Stimulated activated CD8-positive, alpha-beta memory T cell treated with anti-CD3 and anti-CD28 coated beads, Interleukin-4, amount 100 ng/mL, for 1 hour (primary cell): ENCODE measurements at places on chromosomes 1 and 21.

- no peak for DNase-seq
These were observed 787.0 kb upstream of the B3GALT2 start for GRCh38 chr1:193973428-193973827.

DNA sequence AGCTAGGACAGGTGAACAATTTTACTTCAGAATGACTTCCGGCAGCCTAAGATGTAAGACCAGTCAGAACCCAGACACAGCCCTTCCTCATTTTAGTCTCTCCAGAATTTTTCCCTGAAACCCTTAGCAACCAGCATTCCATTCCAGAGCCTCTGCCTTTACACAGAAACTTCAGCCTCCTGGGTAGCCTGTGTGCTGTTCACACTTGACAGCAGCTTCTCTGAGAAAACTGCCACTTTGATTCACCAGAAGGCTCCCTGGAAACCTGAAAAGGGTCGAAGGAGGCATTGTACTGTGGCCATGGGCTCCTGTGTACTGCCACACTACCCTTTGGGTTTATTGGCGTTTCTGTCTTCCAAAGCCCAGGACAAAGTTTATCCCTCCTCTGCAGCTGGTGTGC lies 17.4 kb downstream of the HYI start:
- DNase-seq = no peak

DNA sequence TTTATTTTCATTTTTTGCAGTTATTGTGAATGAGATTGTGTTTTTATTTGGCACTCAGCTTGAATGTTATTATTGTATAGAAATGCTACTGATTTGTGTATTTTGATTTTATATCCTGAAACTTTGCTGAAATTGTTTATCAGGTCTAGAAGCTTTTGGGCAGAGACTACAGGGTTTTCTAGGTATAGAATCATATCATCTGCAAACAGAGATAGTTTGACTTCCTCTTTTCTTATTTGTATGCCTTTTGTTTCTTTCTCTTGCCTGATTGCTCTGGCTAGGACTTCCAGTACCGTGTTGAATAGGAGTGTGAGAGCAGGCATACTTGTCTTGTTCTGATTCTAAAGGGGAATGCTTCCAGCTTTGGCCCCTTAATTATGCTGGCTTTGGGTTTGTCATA lies 27.3 kb downstream of the ZNF691 start:
- DNase-seq = no peak

DNA sequence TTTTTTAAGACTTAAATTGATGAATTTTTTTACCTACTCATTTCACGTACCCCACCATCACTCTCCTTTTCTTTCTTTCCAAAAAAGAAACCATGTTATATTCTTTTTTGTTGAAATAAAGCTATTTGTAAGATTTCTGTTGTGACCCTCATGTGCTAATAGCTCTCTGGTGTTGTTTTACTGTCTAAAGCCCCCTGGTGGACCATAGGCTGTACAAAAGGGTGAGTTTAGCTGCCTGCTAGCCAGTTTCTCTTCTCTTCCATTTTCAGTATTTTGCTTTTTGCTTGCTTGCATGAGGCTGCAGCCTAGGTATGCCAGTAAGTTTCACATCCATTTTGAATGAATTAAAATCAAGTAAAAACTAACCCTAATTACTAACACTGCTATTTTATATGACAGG lies 15.6 kb upstream of the VAMP3 start:
- DNase-seq = no peak

DNA sequence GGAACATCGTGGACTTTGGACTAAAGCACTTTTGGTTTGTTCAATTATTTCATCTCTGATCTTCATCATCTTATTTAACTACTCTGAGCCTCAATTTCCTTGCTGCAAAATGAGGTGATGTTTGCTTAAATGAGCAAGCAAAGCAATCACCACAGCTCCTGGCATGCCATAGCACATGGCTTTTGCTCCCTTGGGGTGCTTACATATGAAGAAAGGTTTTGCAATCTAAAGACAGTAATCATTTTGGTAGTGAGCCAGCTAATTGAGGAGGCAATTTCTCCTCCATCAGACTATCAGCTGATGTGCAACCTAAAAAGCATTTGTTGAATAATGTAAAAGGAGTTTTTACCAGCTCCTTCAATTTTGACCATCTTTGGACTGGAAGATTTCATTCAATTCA lies 68.8 kb upstream of the KCNJ15 start:
- DNase-seq = no peak

DNA sequence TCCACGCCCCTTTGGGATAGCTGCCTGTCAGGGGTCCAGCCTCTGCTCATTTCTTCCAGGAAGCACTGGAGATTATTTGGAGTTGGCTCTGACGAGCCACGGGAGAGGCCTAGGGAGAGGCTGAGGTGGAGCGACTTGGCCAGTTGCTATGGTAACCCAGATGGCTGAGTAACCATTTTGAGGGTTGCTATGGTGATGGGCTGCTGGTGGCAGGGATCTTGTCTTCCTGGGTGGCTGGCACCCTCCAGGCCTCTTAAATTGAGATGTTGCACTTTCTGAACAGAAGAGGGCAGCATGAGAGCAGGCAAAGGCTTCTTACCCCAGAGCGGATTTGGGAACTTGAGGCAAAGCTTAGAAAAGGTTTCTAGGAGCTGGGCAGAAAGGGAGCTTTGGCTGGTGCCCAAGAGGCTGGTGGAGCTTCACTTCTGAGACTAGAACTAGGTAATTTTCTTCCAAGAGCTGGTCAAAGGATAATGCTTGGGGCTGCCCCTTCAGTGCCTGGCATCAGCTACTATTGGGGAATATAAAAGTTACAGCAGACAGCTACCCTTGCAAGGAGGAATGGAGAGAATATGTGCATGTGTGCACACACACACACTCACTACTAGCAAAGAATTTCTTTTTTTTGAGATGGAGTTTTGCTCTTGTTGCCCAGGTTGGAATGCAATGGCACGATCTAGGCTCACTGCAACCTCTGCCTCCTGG lies 72.5 kb downstream of the NDUFS5 start:
- no peak for DNase-seq

DNA sequence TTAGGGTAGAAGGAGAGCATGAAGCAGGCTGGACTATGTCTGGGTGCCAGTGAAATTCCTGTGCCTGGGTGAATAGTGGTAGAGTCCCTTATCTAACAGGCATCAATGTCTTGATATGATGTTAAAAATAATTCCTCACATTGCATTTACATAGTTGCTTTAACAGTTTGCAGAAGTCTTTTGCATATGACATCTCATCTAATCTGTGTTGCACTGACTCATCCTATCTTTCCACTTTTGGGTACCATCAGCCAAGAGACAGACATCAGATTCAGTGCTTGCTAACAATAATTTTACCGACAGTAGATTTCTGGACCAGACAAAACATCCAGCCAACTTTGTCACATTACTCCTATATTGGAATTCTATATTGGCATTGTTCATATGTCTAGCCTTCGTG lies 92.5 kb downstream of the WDR64 start:
- no peak for DNase-seq

- no peak for DNase-seq
These were observed 34.2 kb downstream of the GJA5 start for GRCh38 chr1:147726168-147726567.

DNA sequence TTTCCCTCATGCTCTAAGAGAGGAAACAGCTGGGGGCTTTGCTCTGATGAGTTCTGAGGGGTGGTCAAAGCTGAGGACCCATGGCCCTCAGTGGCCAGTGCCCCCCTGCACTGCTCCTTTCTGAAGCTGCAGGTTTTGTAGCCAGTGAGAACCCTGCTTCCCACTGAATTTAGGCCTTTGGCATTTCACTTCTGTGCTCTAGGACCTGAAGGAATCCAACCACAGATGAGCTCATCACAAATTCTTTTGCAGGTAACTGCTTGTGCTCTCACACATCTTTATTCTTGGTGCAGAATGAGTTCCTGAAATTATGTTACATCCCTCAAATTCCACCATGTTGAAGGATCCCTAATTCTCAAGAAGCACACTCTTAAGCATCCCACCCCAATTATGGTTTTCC lies 248.7 kb upstream of the IRF2BP2 start:
- no peak for DNase-seq

- DNase-seq = peak; percentile 72
These were observed 12.3 kb downstream of the TNFRSF1B start for GRCh38 chr1:12179111-12179519.

DNA sequence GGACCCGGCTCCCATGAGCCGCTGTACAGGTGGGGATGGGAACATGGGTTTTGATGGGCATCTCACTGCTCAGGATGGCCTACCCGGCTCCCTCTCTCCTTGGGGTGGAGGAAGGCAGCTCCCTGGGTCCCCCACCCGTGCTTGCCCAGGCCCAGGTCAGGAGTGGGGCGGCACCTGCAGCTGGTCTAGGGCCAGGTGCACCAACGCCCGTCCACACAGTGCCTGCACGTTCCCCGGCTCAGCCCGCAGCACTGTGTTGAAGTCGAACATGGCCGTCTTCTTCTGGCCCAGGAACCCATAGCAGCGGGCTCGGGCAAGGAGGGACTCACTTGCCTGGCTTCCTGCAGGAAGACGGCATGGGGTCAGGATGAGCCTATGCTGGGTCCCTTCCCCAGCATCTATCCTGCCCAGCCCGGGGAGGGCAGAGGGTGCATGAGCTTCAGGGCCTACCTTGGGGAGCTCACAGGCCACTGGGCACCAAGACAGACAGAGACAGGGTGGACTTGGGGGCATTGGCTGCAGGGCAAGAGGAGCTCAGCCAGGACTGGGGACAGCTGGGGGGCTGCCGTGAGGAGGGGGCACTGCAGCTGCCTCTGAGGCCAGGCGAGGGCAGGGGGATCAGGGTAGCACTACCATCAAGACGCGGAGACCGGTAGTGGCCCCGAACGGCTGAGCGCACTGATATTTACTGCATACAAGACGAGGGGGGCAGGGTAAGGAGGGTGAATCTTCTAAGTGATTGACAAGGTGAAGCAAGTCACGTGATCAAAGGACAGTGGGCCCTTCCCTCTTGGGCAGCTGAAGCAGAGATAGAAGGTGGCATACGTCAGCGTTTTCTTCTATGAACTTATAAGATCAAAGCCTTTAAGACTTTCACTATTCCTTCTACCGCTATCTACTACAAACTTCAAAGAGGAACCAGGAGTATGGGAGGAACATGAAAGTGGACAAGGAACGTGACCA lies 17.8 kb downstream of the TTC34 start:
- no peak for DNase-seq

- no peak for DNase-seq
These were observed 15.2 kb downstream of the GADD45A start for GRCh38 chr1:67700220-67700619.

- DNase-seq = peak; percentile 28
These were observed 19.7 kb upstream of the FASLG start for GRCh38 chr1:172638885-172639831.

GRCh38 chr1:27563341-27563590 lies 40.7 kb downstream of the AHDC1 start:
- no peak for DNase-seq

GRCh38 chr1:187270256-187270655 lies 441.5 kb downstream of the PLA2G4A start:
- no peak for DNase-seq
